Stimulated activated CD8-positive, alpha-beta memory T cell treated with anti-CD3 and anti-CD28 coated beads, Interleukin-4, amount 100 ng/mL, for 24 hours (primary cell): ENCODE measurements at places on chromosomes 3 and 15.

GRCh38 chr3:105788593-105788992 is 80.2 kb downstream of the CBLB start:
- DNase-seq = no peak

DNA sequence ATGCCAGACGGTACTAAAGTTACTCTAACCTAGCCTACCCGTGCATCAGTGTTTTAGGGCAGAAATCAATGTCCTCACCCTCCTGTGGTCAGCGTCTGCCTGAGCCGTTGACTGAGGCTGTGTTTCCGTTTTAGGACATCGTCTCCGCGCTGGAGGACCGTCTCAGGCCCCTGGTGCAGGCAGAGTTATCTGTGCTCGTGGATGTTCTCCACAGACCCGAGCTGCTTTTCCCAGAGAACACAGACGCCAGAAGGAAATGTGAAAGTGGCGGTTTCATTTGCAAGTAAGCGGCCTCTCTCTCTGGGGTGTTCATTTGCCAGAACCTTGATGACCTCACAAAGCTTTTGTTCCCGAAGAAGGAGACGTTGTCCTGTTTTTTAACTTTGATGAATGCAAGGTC is 217.0 kb downstream of the ITPR1 start:
- DNase-seq = no peak

GRCh38 chr3:57009367-57009766 is 51.1 kb upstream of the SPATA12 start:
- no peak for DNase-seq

DNA sequence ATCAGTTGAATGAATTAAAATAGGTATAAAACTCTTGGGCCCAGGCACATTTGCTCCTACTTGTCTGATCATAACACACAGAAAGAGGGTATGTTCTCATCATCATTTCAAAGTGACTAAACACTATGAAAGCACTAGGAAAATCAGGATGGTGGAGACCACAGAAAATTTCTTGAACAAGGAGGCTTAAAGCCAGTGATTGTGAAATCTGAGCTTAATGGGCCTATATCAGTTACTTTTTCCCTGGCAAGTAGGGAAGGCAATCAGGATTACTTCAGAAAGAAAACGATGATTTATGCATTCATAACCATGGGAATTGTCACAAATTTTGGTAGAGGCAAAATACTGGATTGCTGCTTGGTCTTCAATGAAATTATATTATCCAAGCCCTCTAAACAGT is 434.4 kb upstream of the CNTN4 start:
- DNase-seq = no peak

GRCh38 chr15:36903922-36904556 is 196.3 kb downstream of the MEIS2 start:
- no peak for DNase-seq

- DNase-seq = no peak
These were observed 128.9 kb upstream of the BHLHE40 start for GRCh38 chr3:4850211-4850927.

DNA sequence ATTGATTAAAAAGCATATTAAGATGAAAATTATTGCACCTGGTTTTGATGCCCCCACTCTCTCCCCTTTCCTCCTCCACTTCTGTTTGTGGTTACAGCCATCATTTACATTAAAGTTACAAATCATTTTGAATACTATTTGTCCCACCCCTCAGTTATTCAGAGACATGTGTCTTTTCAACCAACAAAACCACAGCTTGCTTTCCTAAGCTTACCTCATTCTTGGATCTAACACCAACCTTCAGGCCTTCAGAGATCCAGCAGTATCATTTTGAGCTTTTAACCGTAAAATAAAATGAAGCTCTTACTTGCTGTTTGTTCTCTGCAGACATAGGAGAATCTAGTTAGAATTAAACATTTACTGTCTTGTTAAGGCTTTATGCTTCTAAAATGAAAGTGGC is 4.7 kb downstream of the PXYLP1 start:
- DNase-seq = no peak

- no peak for DNase-seq
These were observed 336.7 kb upstream of the WNT5A start for GRCh38 chr3:55823829-55824228.

- DNase-seq = no peak
These were observed 67.2 kb upstream of the ATP2C1 start for GRCh38 chr3:130826516-130827182.

GRCh38 chr3:23071758-23072157 is 131.4 kb upstream of the UBE2E2 start:
- DNase-seq = no peak

GRCh38 chr3:112395181-112395895 is 62.4 kb downstream of the CD200 start:
- no peak for DNase-seq

GRCh38 chr15:97959724-97960363 is 659 bp upstream of the ARRDC4 start:
- DNase-seq = no peak
